ENCODE measurements at places on chromosomes 6 and 20. TPM values are rescaled to one million over a fixed set of nuclear protein-coding genes. Genes with fewer than 3 reads are reported as not detected.

- H3K27ac ChIP-seq, result peak overlapping the region; percentile 96
- peak overlapping the region; percentile 26 for H3K4me3 ChIP-seq
- peaks cover 33% of the 10 kb centered on the region for H3K4me1 ChIP-seq
These were observed 2.2 kb upstream of the ID1 start for GRCh38 chr20:31602779-31603441.

DNA sequence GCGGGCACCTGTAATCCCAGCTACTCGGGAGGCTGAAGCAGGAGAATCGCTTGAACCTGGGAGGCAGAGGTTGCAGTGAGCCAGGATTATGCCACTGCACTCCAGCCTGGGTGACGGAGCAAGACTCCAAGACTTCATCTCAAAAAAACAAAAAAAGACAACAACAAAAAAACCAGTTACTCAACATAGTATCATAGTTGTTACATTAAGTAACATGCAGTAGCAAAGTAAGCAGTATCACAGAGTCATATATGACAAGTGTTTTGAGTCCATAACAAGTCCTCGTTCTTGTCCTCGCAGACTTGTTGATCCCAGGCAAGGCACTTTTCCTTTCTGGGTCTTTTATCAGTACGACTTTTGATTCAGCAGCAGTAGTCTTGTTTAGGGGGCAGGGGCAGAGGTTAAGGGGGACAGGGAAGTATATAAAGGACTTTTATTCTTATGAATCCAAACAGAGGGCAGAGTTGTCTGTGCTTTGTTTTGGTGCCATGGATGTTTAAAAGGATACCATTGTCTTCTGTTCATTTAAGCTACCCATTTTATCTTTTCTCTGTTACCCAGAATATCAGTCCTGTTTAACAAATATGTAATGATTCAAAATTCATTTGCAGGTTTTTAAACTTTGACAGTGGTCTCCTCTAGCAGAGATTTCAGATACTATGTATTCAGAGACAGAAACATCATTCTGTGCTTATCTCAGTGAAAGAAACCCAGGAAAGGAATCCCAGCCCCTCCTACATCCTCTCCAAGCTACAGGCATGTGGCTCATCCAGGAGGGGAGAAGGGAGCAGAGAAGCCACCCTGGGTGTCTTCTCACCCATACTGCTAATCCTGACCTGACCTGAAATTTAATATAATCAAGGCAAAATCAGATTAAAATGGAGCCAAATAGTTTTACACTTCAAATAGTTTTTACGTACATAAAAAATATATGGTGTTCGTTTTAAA lies 137.9 kb upstream of the EDN1 start:
- H3K36me3 ChIP-seq, result no peaks in the 10 kb centered on the region
- peaks cover 7% of the 10 kb centered on the region for H3K4me1 ChIP-seq
- peak overlapping the region; percentile 51 for H3K27ac ChIP-seq
- no peaks in the 10 kb centered on the region for H3K27me3 ChIP-seq
- no peak for DNase-seq

GRCh38 chr6:65350530-65350929 lies 356.5 kb downstream of the EYS start:
- H3K4me1 ChIP-seq, result no peaks in the 10 kb centered on the region
- no peak overlapping the region for H3K27ac ChIP-seq
- no peaks in the 10 kb centered on the region for H3K27me3 ChIP-seq
- H3K36me3 ChIP-seq, result peaks cover 18% of the 10 kb centered on the region
- DNase-seq, result no peak

DNA sequence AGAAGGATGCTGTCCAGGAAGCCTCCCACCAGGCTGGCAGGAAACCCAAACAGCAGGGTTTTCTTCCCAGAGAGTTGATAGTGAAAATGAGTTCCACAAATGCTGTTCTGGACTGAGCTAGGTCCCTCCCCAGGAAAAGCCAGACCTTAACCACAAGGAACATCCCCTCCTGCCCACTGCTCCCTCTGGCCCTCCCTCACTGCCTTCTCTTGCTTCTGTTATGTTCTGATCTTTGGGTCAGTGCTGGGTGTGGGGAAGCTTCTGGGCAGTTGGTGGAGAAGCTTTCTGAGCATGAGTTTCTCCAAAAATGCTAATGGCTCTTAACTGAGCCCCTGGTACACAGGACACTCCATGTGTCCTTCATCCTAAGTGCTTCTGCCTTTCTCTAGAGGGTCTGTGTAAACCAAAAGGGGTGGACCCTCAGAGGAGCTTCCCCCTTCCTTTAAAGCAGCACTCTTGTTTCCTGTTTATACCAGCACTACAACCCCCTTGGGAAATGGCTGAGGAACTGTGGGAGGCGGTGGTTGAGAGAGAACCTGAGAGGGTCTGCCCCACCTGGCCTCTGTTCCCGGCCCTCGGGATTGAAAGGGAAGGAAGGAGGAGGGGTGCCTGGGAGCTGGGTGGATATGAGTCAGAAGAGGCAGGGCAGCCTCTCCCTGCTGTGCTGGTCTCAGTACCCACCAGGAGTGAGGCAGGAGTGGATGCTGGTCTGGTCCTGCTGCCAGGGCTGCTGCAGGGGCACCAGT lies 42.0 kb downstream of the CDS2 start:
- no peak overlapping the region for H3K4me3 ChIP-seq
- H3K4me1 ChIP-seq, result peaks cover 55% of the 10 kb centered on the region
- DNase-seq, result peak; percentile 41

The CENPW gene
- total RNA-seq, result 85.1 TPM
